NCI-H187 (cell line): ENCODE measurements at places on chromosomes 13 and 19.

DNA sequence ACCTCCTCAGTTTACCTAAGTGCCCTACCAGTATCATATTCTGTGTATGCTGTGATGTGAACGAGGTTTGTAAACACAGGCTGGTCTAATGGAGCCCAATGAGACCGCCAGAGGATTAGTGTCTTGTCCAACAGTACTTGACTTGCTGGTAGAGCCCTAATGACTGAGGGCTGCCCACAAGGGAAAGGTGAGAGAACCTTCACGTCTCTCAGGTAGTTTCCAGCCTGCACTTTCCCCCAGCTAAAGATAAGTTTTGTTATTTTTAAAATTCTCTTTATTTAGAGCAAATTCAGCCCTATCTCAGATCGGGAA lies 498 bp upstream of the RBM26 start:
- peak; percentile 30 for DNase-seq

GRCh38 chr19:4690361-4690760 lies 20.2 kb upstream of the MYDGF start:
- DNase-seq: no peak

GRCh38 chr13:95813139-95813538 lies 136.2 kb downstream of the DNAJC3 start:
- no peak for DNase-seq

DNA sequence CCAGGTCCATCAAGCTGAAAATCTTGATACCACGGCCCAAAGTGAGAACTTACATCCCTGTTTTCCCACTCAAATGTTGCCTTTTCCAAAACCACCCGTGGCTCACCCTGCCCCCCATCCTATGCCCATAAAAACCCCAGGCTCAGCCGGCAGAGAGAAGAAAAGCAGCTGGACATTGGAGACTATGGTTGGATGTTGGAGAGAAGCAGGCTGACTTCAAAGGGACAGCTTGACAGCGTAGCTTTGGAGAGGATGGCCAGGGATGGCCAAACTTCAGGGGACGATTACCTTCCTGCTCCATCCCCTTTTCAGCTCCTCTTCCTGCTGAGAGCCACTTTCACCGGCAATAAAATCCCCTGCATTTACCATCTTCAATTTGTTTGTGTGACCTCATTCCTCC lies 3.5 kb upstream of the ZNF792 start:
- no peak for DNase-seq

- DNase-seq: no peak
Measured at GRCh38 chr13:97953376-97953970, at the start of gene IPO5. Gene IPO5 (plus strand): TSS chr13:97953675. CDS start chr13:97976697, 23,022 bp downstream.

DNA sequence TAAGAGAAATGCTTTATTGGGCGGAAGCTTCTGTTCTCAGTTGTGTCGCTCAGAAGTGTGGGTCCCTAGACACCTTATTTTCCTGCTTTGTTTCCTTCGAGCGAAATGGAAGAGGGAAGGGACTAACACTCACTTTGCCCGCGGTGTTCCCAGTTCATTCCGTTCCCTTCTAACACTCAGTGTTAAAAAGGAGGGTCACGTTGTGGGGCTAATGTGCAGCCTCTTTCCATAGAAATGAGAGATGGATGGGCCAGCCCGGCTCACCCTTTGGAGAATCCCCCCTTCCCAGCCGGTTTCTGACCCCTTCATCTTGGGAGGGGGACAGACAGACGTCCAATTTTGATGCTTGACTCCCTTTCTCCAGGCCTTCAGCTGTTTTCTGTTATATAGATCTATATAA lies 2.3 kb downstream of the ATP11A start:
- no peak for DNase-seq

DNA sequence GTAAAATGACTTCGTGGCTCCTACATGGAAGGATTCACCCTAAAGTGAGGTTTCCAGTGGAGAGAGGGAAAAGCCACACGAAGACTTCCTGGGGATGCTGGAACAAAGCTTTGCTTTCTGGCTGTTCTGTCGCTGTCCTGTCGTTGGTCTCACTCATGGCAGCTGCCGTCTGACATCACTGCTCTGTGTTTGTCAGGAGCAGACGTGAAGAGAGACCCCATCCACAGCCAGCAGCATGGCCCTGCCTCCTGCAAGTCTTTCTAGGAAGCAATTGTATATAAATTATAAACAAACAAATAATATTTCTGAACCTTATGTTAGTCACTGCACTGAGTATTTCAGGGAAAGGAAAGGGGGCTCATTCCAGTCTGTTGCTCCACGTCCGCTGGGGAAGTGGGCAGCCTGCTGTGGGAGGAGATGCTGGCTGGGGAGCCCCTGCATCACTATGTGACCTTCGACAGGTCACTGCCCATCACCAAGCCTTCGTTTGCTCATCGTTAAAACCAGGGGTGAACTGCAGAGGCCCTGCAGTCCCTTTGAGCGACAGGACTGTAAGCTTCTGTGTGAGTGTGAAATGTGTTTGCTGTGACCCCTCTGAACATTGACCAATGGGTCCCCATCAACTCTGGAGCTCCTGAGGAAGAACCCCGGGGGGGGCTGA lies 151.0 kb downstream of the DCT start:
- DNase-seq: no peak

GRCh38 chr13:85700906-85701305 lies 98.3 kb downstream of the SLITRK6 start:
- no peak for DNase-seq

DNA sequence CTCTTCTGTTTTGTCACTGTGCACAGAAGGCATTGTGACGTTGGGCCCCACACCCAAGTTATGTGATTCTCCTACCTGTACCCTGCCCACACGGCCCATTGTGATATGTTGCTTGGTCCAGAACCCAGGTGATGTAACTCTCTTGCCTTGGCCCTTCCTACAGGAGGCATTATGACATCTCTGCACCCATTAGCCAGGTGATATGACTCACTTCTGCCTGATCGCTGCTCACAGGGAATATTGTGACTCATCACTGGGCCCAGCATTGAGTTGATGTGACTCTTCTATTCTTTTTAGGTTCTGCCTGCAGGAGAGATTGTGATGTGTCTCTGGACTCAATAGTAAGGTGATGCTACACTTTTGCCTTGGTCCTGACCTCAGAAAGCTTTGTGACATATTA lies 65.4 kb upstream of the ZNF91 start:
- DNase-seq: no peak

DNA sequence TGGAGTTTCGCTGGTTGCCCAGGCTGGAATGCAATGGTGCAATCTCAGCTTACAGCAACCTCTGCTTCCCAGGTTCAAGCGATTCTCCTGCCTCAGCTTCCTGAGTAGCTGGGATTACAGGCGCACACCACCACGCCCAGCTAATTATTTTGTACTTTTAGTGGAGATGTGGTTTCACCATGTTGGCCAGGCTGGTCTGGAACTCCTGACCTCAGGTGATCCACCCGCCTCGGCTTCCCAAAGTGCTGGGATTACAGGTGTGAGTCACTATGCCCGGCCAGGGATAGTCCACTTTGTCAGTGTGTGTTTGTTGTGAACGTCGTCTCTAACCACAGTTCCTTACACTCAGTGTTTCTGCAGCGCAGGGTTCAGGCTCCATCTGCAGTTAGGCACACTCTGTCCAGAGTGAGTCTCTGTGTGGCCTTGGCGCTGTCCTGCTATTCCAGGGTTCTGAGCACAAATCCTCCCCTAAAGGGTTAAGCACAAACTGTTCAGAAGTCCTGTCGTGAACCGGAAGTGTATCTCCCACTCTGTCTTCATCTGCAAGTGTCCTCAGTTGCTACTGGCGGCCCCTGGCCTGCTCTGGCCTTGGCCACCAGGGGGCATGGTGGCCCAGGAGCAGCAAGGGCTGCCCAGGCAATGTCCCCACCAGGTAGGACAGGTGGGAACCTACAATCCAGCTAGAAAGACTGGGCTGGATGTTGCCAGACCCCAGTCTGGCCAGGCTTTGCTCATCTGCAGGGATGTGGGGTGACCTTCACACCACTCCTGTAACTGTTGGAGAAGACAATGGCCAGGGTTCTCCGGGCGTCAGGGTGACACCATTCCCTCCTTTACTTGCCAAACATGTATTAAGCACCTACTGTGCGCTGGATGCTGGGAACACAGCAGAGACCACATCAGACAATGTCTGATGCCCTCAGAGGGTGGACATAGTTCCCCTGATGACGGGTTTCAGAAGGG lies 38.8 kb upstream of the GATAD2A start:
- DNase-seq: no peak

DNA sequence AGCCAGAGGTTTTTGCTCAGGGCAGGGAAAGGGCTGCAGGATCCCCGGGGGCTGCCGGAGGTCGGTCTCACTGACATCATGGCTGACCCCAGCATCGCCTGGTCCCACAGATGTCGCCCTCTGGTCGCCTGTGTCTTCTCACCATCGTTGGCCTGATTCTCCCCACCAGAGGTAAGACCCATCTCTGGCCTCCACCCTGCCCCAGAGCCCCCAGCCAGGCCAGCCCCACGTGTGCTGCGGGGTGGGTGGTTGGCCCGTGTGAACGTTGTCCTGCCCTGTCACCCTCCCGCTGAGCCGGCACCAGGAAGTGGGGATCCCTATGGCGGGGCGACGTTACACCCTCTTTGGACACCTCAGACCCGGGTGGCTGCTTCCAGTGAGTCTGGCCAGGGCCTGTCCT lies 906 bp downstream of the FXYD5 start:
- no peak for DNase-seq
